ENCODE measurements at places on chromosomes 6 and 20.

DNA sequence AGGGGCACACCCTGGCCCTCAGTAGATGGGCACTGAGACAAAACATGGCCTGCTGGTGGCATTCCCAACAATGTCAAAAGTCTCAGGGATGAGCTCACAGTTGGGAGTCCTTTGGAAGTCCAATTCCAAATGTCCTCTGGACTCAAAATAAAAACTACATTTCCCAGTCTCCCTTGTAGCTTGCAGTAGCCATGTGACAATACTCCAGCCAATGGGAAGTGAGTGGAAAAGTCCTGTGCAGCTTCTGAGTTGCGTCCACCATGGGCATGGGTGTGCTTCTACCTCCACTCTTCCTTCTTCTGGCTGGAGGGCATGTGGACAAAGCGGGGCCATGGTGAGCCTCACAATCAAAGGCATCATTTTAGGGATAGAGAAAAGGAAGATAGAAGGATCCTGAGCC is 5.8 kb upstream of the ADAM33 start:
- peak; percentile 68 for DNase-seq

GRCh38 chr6:89388846-89389245 is 23.2 kb downstream of the RRAGD start:
- DNase-seq, result no peak

GRCh38 chr6:43826730-43827129 is 56.7 kb downstream of the VEGFA start:
- DNase-seq, result no peak

- peak; percentile 70 for DNase-seq
Measured at GRCh38 chr20:5770231-5770986, 20.2 kb downstream of the SHLD1 start.

GRCh38 chr20:3621111-3621510 is 42.1 kb downstream of the GFRA4 start:
- no peak for DNase-seq

- DNase-seq, result no peak
Measured at GRCh38 chr6:167347226-167347625, 22.3 kb downstream of the TTLL2 start.

DNA sequence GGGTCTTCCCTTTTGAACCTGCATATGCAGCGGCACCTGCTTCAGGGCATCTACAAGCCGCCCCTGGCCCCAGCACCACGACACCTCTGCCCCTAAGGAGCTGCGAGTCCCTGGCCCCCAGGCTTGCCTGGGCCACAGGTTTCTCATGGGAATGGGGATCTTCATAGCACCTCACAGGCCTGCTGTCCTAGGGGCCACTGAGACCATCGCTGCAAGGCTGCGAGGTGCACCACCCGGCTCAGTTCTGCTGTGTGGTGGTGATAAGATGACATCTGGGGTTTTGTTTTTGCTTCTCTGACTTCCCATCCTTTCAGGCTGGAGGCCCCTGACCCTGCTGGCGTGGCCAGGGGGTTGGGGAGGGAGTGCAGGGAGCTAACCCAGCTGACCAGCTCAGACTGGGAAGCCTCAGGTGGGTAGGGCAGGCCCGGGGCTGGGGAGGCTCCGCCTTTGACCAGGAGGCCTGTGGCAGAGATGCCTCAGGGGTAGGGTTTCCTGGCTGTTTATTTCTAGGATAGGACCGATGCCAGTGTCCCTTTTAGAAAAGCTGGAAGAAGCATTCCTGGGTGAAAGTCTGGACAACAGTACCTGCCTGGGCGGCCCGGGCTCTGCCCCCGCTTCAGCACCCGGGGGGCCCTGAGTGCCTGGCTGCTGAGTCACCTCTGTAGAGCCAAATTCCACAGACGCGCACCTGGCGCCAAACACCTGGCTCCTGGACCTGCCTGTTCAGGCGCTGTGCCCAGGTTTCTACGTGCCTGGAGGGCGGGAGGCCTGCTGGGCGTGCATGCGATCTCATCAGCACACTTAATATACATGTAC is 264.7 kb downstream of the DLL1 start:
- DNase-seq, result no peak

DNA sequence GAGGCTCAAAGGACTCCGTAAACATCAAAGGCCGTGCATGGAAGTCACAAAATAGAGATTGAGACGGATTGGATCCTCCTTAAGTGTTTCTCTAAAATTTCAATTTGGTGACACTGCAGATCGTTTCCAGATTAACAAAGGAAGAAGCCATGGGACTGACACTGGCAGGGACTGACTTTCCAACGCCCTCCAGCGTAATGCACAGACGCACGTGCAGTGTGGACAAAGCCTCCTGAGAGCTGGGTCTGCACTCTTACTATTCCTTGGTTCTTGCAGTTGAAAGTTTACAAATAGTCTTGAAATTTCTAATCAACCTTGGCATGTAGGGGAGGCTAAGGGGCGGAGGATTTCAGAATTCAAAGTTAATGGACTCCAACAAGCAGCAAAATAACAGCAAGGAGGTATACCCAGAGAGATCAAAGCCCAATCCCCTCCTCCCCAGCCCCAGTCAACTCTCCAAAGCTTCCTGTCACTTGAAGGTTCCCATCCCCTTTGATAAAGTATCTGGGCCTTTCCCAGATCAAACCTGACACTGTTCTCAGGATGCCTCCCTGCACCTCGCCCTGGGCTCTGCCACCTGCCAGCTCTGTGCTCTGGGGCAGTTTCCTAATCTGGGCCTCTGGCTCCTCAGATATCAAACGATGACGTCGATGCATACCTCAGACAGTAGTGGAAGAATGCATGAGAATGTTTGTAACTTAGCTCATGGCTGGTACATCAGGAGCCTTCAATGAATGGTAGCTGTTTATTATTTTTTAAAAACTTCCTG is 106.5 kb upstream of the TRAF3IP2 start:
- DNase-seq, result peak; percentile 69

- DNase-seq, result no peak
Measured at GRCh38 chr6:13024616-13025015, 303.7 kb downstream of the TBC1D7 start.

DNA sequence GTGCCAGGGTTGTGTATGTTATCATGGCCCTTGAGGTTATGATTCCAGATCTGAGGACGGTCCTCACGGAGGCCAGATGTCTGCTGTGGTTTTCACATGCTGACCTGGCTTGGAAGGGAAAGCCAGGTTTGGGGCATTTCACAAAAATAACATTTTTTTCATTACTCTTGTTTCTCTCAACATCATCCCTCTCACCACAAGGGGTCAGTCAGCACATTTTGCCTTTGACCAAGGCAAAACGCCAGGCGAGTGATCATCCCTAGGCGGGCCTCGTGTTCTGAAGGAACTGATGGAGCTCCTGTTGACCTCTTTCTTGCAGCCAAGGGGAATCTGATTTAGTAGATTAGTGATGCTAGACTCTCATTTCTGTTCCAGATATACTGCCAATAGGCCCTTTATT is 133.5 kb downstream of the TBC1D7 start:
- DNase-seq, result peak; percentile 59

DNA sequence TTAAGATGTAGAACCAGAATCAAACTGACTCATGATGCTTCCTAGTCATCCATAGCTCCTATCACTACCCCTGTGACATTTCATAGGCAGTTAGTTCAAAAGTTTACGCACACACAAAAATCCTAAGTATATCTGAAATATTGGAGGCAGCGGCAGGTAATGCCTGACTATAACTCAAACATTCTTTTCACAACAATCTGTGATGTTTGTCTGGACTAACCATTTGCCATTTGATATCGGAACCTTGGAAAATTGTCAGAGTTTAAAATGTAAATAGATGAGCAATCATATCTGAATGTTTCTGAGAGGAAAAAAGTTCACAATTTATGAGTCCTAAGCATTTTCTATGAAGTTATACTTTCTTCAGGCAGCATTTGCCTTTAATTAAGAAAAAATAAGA is 1078.2 kb downstream of the EPHA7 start:
- no peak for DNase-seq

DNA sequence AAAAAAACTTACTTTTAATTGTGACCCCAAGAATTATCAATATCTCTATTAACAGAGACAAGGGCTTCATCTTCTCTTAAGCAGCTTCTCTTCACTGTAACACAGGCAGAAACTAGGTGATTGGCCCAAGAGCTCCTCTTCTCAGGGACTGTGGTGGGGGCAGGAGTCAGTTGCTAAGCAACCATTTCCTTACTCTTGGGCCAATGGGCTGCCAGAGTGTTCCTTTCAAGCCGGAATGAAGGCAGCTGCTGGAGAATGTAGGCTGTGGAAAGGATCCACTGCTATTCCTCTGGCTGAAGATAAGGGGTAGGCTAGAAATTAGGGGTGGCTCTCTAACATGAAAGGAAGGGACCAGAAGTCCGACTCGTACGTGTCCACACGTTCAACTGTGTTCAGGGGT is at the start of gene SEL1L2:
TSS of gene SEL1L2 (minus strand) at position 150 of the 400 bp plus-strand sequence. CDS start at position 70, 80 bp downstream.
- DNase-seq, result no peak

DNA sequence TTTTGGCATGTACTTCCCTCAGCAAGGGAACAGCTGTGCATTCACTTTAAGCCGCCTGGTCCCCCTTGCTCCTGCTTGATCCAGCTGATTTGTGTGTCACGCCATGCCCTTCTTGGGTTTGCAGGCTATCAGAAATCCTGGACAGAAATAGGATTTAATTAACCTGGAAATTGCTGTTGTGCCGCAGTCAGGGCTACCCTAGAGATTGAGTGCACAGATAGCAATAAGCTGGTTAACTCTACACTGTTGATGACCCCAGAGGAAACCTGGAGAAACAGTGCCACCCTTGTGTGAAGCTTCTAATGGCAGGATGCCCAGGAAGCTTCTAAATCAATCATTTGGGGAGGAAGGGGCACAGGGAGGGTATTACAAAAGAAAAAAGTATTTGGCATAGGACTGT is 199.0 kb downstream of the JARID2 start:
- DNase-seq, result no peak

DNA sequence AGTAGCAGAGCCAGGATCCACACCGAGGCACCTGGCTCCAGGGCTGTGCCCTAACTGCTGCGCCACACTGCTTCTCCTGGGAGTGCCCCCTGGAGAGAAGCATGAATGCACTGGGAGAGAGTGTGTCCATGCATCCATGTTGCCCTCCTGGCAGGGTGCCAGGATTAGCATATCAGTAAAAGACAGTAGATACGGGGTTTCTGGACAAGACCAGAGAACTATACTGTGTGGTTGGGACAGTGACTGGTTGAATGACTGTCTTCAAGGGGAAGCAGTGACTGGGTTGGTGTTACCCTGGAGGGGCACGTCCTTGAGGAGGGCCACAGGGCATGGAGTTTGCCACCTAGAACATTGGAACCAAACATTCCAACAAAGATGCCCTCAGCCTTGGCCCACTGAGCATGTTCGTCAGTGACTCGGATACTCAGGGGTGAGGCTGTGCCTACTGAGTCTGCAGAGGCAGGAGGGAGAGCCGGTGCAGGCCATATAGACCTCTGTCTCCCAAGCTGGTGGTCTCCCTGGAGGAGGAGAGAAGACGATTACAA is 288.8 kb downstream of the CDC5L start:
- DNase-seq, result no peak

- no peak for DNase-seq
Measured at GRCh38 chr6:119547024-119547423, 197.5 kb upstream of the MAN1A1 start.

DNA sequence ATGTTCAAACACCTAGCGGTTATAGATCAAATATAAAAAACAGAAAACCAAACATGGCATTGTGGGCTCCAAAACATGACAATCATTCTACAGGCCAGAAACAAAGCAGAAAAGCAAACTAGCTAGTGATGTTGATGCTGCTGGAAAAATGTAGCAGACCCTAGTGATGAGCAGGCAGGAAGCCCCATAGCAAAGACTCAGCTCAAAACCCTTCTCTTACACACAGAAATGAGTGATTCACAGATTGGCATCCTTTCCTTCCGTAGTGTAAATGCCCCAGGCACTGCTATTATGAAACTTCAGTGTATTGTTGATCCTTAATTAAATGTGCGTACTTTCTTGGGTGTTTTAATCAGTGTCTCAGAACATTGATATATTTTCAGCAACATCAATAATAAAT is 425.1 kb downstream of the UTRN start:
- DNase-seq, result peak; percentile 84

- DNase-seq, result peak; percentile 62
Measured at GRCh38 chr6:45513213-45513618, 135.5 kb upstream of the SUPT3H start.

GRCh38 chr6:46772762-46773161 is 20.4 kb upstream of the MEP1A start:
- DNase-seq, result no peak

Data from fibroblast of skin of abdomen (primary cell).